HFF-Myc (cell line): ENCODE measurements at places on chromosomes 2 and 18.

DNA sequence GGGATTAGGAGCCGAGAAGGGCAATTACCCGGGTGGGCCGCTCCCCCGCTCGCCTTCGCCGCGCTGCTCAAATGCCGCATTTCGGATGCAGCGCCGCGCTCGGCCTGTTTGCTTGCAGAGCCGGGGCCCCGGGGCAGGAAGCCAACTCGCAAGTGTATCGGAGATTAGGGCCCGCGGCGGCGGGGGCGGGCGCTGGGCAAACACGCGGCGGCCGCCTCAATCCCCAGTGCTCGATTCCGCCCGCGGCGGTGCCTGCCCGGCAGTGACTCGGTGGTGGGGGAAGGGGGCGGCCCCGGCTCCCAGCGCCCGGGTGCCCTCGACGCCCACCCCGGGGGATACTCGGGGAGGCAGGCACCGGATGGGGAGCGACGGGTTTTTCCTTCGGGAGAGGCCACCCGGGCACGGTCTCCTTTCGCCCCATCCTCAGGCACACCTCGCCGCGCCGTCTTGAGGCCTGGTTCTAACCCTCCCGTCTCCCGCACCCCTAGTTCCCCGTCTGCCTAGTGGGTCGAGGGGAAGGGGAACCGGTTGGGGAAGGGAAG is 26.6 kb upstream of the NOTO start:
- DNase-seq, result no peak

DNA sequence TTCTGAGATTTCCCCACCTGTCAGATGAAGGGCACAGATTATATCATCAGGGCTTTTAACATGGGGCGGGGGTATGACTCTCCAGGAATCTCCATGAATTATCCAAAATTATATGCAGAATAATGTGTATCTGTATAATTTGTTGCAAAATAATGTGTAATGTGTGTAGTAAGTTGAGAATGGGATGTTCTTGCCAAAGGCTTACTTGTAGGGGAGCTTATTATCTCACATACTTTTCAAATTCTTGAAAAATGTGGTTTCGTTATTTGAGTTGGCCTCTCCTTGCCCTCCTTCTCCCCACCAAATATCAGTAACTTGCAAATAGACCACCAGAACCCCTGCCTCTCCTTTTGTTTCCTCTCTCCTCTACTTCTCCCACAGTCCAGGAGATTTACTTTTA is 35.6 kb downstream of the UBR3 start:
- no peak for DNase-seq

- no peak for DNase-seq
Measured at GRCh38 chr18:5975111-5976002, 80.0 kb upstream of the TMEM200C start.

- DNase-seq, result no peak
Measured at GRCh38 chr2:52395912-52396311, 1364.0 kb upstream of the NRXN1 start.

- no peak for DNase-seq
Measured at GRCh38 chr2:36376992-36377738, 21.6 kb downstream of the CRIM1 start.

- peak; percentile 35 for DNase-seq
Measured at GRCh38 chr2:9752441-9753275, 90.6 kb upstream of the TAF1B start.
